BE2C (cell line): ENCODE measurements at places on chromosomes 1 and 21.

- DNase-seq, result no peak
Measured at GRCh38 chr1:7643530-7643929, 127.6 kb upstream of the VAMP3 start.

DNA sequence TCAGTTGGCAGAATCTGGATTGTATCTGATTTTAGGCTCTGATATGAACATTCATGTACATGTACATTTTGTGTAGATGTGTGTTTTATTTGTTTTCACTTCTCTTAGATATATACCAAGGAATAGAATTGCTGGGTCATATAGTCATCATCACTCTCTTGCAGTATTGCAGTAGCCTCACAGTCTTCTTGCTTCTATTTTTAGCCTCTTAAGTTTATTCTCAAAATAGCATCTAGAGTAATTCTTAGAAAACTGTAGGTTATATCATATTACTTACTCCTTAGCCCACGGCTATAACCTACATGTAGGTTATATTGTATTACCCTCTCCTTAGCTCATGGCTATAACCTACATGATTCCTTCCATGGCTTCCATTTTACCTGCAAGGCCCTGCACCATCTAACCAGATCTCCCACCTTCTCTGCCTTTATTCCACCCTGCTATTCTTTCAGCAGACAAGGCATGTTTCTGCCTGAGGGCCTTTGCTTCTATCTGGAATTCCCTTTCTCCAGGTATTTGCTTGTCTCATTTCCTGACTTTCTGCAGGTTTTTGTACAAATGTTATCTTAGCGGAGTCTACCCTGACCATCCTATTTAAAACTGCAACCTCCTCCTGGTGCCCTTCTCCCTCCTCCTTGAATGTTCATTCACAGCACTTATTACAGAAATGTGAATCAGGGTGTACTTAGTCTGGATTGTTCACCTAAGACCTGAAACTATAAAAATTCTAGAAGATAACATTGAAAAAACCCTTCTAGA lies 109.0 kb upstream of the ETV3 start:
- DNase-seq, result no peak

GRCh38 chr1:22089134-22089571 lies 36.6 kb downstream of the CDC42 start:
- no peak for DNase-seq

GRCh38 chr21:29305068-29305467 lies 6.3 kb downstream of the BACH1 start:
- DNase-seq, result no peak

DNA sequence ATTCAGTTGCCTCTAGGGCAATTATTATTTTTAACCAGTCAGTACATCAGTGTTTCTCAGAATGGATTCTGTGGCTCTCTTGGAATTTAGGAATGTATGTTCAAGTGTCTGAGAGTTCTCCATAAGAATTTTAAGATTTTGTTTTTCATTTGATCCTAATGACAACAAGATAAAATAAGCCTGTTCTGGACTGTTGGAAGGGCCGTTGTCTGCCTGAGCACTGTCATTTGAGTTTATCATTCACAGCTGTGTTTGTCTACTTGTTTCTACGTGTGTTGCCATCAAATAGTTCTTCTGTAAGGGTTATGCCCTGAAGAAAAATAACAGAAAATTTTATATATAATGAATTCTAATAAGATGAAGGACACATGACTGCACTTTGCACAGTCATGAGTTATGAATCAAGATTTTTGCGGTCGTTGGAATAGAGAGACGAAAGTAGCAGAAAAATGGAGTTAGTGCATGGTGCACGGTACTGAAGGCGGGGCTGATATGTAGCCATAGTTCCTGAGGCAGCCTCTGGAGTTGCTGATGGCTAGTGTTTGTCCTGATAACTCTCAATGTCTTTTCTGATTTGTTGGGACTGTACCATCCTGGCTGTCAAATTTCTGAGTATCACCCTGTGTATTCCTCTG lies 92.5 kb downstream of the NOS1AP start:
- DNase-seq, result no peak

DNA sequence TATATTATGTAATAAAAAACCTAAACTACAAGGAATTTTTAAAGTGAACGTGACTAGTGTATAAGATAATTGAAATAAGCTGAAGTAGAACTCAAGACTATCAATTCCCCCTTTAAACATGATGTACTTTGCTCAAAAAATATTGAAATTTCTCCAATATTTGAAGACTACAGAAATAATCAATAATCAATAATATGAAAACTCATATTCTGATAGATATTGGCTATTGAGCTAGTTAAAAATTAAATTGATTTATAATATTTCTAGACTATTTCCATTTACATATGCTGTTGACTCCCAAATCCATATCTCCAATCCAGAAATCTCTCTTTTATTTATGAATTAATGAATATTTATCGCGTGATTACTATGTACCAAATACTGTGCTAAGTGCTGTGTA lies 133.2 kb downstream of the USH2A start:
- DNase-seq, result no peak

- no peak for DNase-seq
Measured at GRCh38 chr1:8460132-8460544, 142.2 kb downstream of the SLC45A1 start.

DNA sequence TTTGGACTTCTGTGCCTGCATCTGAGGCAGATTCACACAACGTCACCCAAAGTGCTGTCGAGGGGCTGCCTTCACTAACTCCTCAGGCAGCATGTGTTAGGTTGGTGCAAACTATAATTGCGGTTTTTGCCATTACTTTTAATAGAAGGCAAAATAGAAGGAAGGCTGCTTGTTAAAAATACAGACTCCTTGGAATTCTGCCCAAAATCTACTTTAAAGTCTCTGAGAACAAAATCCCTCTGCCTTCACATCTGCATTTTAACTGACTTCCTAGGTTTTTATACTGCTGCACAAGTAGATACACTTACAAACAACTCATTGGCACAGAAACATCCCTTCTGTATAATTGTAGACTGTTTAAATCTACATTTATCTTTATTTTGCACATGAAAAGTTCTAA lies 41.3 kb upstream of the SLC19A2 start:
- no peak for DNase-seq

- DNase-seq, result no peak
Measured at GRCh38 chr1:57079454-57080157, 113.8 kb upstream of the C8B start.

- no peak for DNase-seq
Measured at GRCh38 chr1:112048421-112048820, 59.0 kb upstream of the KCND3 start.

GRCh38 chr1:209319057-209319432 lies 264.5 kb upstream of the CAMK1G start:
- no peak for DNase-seq

DNA sequence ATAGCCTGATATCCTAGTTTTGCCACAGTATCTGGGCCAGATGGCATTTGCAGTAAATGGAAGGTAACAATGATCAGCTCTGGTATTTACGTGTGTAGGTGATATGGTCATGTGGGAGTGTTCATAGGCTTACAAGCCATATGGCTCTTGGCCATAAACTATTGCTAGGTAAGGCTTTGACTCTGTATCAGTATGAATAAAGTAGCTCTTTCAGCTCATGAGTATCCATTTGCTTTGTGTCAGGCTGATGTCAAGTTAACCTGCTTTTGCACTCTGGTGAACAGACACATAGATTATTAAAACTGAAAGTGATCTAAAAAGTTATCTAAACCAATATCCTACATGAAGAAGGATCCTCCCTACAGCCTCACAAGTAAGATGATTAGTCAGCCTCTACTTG lies 69.0 kb downstream of the DDR2 start:
- no peak for DNase-seq
